ENCODE measurements at places on chromosomes 6 and 20.

- DNase-seq, result no peak
Observed at GRCh38 chr20:2408111-2408510, 27.4 kb downstream of the TGM6 start.

GRCh38 chr6:50927800-50928199, 109.1 kb downstream of the TFAP2B start:
- DNase-seq, result no peak

GRCh38 chr6:35474131-35474941, 6.1 kb downstream of the RPL10A start:
- DNase-seq, result peak; percentile 63

DNA sequence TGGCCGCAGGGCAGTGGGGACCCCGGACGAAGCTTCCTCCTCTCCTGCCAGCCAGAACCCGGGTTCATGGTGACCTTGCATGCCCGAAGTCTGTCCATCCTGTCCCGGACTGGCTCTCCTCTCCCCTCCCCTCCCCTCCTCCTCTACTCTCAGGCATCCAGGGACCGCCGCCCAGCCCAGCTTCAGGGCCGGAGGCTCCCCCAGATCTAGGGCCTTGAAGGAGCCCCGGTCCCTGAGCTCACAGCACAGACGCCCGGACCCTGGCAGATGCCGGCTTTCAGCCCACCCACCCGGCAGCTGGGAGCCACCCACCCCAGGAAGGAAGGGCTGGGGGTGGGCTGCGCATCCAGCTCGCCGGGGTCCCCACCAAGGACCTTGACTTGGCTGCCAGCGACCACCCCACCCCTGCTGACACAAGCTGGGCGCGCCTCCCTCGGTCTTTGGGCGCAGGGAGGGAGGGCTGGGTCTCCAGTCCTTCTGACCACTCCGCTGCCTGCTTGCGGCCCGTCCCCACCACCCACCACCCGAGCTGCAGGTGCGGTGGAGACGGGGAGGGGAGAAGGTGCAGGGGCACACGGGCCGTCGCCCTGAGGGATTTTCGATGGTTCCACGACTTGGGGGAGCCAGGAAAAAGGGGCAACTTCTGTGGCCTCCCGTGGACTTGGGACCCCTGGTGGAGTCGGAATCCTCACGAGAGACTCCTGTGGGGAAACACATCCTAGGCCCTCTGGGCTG, 5.8 kb upstream of the ABHD16B start:
- no peak for DNase-seq

GRCh38 chr6:105990151-105990550, 96.0 kb upstream of the PRDM1 start:
- DNase-seq, result peak; percentile 54

- no peak for DNase-seq
Observed at GRCh38 chr6:28914941-28915340, 8.8 kb downstream of the TRIM27 start.

DNA sequence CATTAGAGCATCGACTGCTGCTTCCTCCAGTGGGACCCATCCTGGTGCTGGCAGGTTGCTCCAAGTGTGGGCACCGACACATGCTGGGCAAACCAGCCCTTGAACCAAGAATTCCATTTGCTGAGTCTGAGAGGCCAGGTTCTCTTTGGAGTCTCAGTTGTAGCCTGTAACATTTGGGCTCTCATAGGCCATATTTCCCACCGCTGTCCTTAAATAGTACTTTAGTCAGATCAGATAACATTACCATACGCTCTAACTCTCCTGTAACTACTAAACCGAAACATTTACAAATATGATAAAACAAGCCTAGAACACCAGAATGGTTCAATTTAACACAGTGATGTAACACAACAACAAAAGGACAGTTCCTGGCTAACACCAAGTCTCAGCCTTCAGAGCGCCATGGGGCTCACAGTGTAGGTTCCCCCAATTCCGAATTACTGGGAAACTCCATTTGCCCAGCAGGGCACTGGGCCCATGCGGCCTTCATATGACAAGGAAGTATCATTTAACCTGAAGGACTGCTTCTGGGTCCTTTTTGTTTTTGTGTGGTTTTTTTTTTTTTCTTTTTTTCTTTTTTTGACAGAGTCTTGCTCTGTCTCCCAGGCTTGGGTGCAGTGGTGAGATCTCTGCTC, 28.4 kb upstream of the CD93 start:
- DNase-seq, result no peak

GRCh38 chr20:5401277-5401875, 84.6 kb upstream of the PROKR2 start:
- no peak for DNase-seq

DNA sequence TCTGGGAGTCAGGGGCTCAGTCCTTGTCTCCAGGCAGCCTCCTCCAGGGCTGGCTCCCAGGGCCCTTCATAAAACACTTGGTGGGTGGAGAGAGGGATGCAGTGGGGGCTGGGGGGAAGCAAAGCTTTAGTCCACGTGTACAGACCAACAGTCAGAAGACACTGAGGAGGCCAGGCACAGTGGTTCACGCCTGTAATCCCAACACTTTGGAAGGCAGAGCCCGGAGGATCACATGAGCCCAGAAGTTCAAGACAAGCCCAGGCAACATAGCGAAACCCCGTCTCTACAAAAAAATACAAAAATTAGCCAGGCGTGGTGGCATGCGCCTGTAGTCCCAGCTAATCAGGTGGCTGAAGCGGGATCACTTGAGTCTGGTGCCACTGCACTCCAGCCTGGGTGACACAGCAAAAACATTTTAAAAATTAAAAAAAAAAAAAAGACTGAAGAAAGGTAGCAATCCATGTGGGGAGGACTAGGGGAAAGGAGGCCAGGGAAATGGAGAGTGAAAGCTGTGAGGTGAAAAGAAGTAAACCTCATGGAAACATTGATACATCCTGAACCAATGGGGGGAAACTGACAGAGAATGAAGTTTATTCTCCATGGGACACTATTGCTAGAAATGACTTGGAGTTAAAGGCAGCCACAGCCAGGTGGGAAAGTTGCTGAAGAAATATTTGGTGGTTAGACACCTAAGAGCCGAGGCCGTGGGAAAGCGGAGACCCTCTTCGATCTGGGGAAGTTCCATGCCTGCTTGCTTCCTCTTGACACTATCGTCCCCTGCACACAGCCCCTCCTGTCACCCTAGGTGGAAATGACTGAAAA, 35.4 kb downstream of the PIM1 start:
- no peak for DNase-seq

DNA sequence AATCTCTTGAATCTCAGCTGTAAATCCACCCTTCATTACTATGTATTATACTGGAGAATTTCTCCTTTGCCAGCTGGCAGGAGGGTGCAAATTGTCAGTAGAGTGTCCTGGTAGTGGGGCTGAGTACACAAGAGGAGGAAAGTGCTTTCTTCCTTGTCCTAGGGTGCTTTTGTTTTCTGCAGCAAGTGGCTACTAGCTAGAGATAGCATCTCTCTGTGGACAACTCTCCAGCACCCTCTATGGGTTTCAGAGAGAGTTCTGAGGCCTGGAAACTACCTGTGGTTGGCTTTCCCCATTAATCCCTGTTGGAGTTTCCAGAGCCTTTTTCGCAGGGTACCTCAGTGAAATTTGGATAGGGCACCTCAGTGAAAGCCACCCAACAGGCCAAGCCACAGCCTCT, 422.5 kb upstream of the RGS17 start:
- DNase-seq, result peak; percentile 59

GRCh38 chr6:159107451-159108260, 61.5 kb upstream of the FNDC1 start:
- no peak for DNase-seq

GRCh38 chr20:50722424-50723155, 8.8 kb upstream of the PARD6B start:
- DNase-seq, result no peak

GRCh38 chr20:57509665-57510237, 15.2 kb downstream of the CTCFL start:
- peak; percentile 51 for DNase-seq

GRCh38 chr6:125190667-125191066, 37.1 kb downstream of the TPD52L1 start:
- DNase-seq, result no peak

DNA sequence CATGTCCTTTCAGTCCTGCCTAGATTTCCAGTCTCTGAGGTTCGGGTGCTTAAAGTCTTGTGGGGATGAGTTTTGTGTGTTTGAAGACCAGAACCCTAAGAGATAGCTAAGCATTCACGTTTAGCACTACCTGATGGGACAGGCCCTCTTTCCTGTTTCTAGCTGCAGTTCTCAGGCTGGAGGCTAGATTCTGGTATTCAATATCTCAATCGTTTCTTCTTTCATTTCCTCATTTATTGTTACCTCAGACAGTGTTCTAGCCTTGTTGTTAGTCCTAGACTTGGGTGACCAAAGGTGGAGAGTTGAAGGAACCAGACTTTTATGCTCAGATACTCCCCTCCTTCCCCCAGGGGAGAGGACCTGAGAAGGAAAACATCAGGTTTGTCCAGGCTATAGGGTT, 16.8 kb downstream of the CEP250 start:
- no peak for DNase-seq

GRCh38 chr20:53829724-53830521, 236.3 kb upstream of the ZNF217 start:
- DNase-seq, result no peak

DNA sequence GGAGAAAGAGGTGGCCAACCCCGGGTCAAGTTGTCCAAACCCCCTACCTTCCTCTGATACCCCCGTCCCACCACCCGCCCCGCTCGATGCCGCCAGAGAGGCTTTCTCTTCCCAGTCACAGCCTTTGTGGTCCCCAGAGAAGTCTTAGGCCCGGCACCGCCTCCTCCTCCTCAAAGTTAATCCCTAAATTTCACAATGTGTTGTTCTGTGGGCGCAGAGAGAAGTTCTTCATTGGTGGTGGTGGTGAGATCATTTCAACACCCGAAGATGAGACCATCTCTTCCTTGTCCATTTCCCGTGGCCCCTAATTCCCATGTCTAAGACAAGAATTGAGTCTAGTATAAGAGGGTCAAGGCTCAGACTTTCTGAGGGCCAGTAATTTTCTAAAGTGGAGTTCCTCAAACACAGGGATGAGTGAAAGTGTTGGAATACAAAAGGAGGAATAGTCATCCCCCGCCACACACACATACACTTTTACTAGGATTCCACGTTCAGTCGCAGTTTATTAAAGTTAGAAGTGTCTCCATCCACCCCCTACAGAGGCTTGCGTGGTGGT, 10.4 kb downstream of the TRIM31 start:
- DNase-seq, result no peak

GRCh38 chr6:132479131-132479530, 33.8 kb downstream of the STX7 start:
- no peak for DNase-seq

- DNase-seq, result no peak
Observed at GRCh38 chr20:15482525-15482924, 1090.7 kb downstream of the KIF16B start.

DNA sequence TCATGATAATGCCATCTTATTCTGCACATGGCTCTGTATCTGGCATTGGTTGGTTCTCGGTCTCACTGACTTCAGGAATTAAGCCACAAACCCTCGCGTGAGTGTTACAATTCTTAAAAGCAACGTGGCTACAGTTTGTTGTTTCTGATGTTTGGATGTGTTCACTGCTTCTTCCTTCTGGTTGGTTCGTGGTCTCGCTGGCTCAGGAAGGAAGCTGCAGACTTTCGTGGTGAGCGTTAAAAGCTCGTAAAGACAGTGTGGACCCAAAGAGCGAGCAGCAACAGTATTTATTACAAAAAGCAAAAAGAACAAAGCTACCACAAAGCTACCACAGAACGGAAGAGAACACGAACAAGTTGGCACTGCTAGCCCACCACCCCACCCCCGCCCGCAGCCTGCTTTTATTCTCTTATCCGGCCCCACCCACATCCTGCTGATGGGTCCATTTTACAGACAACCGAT, 51.1 kb downstream of the MYLIP start:
- DNase-seq, result no peak

DNA sequence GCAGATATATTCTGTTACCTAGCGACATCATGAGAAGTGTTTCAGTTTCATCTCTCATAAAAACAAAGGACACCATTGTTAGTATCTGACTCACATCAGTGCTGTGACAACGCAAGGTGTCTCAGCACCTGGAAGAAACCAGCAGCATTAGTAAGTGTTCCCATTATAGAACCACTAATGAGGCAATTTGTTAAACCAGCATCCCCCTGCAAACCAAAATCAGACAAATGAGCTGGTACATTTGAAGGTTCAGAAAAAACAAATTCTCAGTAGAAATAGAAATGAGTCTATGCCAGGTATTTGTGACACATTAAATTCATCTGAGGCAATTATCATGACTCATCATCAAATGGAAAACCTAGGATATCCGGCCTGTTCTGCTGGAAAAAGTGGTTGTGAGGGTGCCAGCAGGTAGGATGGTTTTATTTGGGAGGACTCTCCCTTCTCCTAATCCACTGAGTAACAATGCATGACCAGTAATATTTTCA, 151.7 kb downstream of the TMEM200A start:
- DNase-seq, result no peak

DNA sequence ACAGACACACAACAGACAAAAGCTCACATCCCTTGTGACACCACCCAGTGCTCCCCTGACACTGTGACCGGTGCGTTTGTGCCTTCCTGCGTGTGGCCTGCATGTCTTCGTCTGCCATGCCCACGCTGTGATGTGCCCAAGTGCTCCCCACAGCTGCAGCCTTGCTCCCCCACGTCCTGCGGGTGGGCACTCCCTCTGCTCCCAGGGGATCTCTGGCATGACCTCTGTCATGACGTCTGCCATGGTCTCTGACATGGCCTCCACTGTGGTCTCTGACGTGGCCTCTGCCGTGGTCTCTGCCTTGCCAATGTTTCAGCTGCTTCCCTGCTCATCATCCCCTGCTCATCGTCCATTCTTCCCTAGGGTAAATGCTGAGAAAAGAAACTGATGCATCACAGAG, 200.9 kb downstream of the DLL1 start:
- DNase-seq, result peak; percentile 0

- no peak for DNase-seq
Observed at GRCh38 chr6:53888931-53889330, 94.1 kb downstream of the LRRC1 start.

DNA sequence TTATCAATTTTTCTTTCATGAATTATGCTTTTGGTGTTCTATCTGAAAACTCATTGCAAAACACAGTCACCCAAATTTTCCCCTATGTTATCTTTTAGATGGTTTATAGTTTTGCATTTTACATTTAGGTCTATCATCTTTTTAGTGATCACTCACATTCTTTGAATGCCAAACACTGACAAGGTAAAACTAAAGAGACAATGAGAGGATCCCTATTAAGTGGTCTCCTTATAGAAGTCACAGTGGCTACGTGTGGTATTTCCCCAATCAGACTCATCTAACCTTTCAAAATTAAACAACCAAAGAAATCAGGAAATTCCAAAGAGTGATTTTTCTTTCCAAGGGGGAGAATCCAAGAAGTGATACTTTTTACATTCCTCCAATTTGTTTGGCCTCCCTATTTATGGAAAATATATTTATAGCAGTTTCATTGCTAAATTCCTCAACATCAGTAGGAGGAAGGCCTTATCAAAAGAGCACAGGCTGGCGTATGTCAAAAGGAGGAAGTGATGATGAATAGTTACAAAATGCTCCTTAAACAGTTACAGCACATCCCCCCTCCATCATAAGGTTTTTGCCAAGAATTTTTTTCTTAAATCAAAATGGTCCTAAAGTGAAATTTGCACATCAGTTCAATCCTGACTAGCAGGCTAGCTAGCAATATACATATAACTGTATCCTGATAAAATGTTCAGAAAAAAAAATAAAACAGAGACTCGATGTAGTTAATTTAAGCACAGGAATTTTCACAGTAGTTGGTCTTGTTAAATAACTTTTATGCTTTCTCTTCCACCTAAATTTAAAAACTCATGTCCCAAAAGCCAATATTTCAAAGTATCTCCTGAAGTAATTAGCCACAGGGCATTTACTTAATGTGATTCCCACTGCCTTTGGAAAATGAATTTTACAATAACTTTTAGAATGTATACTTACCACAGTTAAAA, 76.2 kb upstream of the IPCEF1 start:
- DNase-seq, result no peak

All from ELF-1 (cell line).